KG1 (cell line): ENCODE measurements at places on chromosomes 2 and 18.

GRCh38 chr18:34122724-34123334 lies 101.9 kb downstream of the NOL4 start:
- no peak for DNase-seq

DNA sequence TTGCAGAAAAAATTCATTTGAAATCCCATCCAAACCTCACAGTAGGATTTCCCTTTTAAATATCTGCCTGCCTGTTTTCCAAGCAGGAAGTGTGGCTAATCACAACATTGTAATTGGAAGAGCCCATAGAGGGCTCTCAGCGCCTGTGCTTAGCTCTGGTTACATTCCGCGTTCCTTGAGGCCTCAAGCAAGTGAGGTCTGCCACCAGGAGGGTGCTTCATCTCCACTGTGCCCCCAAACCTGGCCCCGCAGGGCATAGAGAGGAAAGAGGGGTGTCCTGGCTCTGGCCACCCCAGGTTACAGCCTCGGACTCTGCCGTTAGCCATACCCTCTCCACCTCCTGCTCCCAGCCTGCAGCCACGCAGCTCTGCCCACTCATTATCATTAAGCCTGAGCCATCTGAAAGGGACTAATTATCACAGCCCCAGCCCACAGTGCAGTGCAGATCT lies 214.8 kb downstream of the SP3 start:
- DNase-seq, result no peak

GRCh38 chr18:24293254-24293653 lies 104.4 kb downstream of the OSBPL1A start:
- no peak for DNase-seq

DNA sequence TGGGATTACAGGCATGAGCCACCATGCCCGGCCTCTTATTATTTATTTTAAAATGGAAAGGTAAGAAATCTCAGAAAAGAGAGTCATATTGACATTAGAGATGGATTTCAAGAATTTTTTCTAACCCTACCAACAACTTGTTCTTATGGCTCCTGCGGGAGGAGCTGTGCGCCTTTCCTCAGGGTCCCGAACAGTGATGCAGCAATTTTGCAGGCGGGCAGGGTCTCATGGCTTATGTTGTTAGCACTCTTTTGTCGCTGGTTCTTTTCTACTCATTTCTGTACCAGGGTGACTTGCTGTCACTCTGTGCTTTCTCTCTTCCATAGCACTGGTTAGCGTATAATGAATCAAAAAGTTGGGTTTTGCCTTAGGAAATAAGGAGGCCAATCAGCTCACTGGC lies 148.8 kb upstream of the DLGAP1 start:
- no peak for DNase-seq

DNA sequence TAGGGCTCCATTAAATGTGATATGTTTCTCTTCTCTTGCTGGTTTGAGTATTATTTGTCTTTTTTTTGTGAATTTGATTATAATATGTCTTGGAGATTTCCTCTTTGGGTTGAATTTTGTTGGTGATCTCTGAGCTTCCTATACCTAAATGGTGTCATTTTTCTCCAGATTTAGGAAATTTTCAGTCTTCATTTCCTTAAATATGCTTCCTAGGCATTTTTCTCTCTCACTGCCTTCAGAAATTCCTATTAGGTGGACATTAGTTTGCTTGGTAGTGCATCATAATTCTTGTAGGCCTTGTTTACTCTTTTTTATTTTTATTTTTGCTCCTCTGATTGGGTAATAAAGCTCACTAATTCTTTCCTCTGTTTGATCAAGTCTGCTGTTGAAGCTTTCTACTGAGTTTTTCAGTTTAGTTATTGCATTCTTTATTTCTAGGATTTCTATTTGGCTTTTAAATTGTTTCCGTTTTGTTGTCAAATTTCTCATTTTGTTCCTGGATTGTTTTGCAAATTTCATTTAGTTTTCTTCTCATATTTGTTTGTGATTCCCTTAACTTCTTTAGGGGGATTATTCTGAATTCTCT lies 36.6 kb upstream of the CRACDL start:
- no peak for DNase-seq
